A172 (cell line): ENCODE measurements at places on chromosomes 11 and 22.
A peak's percentile ranks its signal among the peaks of the same experiment; 100 is the strongest.

DNA sequence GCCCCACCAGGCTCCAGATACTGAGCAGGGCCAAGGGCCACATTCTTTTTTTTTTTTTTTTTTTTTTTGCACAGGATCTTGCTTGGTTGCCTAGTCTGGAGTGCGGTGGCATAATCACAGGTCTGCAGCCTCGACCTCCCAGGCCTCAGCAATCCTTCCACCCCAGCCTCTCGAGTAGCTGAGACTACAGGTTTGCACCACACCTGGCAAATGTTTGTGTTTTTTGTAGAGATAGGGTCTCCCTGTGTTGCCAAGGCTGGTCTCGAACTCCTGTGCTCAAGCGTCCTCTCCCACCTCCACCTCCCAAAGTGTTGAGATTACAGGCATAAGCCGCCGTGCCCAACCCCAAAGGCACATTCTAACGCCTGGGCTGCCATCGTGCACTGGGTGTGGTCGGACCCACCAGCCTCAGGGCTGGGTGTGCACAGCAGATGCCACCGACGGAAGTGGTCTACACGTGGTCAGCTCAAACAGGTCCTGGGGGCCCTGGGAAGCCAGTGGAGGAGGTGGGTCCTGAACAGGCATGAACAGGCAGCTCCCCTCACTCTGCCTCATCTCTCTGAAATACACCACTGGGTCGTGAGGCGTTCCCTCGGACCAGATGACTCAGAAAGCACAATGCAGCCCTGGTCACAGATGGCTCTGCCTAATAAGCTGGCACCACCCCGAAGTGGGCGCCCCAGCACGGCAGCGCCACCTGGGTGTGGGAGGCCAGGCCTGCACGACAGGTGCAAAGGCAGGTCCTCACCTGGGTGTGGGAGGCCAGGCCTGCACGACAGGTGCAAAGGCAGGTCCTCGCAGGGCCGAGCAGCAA, 5.1 kb upstream of the B4GALNT4 start:
- DNase-seq: peak; percentile 89

GRCh38 chr11:110971140-110971539, 258.9 kb upstream of the ARHGAP20 start:
- peak; percentile 45 for DNase-seq

DNA sequence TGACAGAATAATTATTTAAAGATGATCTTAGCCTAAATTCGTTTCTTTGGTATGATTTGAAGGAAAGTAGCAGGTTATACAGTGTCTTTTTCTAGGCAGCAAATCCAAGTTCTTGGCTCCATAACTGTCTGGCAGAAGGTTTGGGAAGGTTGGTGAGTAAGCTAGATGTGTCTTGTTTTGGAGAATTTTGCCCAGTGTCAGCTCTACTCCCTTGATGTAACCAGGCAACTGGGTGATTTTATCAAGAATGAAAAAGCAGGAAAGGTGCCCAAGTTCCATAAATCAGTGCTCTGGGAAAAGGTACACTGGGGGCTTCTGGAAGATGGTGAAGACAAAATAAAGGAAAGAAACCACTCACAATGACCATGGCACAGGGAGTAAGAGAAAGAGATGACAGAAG, 71.5 kb upstream of the USP47 start:
- DNase-seq: no peak

DNA sequence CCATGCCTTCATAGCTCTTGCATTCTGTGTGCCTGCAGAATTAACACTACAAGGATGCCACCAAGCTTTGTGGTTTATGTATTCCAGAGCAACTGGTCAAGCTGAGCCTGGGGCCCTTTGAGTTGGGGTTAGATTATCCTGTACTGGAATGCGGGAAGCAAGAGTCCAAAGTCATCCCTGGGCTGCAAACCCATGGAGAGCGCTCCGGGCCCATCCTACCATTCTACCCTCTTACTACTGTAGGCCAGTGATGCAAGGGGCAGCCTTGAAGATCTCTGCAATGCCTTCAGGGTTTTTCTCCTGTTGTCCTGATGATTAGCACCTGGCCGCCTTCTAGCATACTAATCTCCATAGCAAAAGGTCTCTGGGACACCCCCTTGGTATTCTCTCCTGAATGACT, 51.3 kb downstream of the TUG1 start:
- no peak for DNase-seq

GRCh38 chr11:83881428-83881827, 595.3 kb upstream of the CCDC90B start:
- no peak for DNase-seq

- no peak for DNase-seq
Observed at GRCh38 chr11:36469881-36470802, 39.9 kb downstream of the TRAF6 start.

GRCh38 chr11:128260398-128260797, 327.0 kb downstream of the ETS1 start:
- no peak for DNase-seq

DNA sequence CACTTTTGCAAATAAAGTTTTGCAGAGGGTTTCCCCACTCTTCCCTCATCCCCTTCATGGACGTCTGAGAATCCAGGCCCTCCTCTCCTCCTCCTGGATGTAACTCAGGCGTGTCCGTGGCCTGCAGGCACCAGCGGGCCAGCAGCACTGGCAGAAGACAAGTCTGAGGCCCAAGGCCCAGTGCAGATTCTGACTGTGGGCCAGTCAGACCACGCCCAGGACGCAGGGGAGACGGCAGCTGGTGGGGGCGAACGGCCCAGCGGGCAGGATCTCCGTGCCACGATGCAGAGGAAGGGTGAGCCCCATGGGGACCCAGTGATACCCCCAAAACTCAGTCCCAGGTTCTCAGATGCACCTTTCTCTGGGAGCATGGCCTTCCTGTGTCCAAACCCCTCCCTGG, 14.4 kb downstream of the TUB start:
- DNase-seq: no peak

- DNase-seq: no peak
Observed at GRCh38 chr11:112223121-112223520, 3.1 kb upstream of the PTS start.

DNA sequence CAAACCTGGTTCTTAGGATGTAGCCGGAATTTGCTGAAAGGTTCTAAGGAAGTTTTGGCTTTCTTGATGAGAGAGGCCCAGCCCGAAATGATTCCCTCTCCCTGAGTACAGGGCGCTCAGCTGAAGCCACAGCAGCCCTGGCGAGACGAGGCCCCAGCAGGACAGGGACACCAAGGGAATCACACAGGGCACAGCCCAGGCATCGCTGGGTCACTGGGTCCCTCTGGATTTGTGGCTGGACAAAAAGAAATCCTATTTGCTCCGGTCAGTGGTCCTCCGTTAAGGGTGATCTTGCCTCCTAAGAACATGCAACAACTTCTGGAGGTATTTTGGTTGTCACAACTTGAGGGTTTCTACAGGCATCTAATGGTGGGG, 6.4 kb downstream of the FGF19 start:
- no peak for DNase-seq

DNA sequence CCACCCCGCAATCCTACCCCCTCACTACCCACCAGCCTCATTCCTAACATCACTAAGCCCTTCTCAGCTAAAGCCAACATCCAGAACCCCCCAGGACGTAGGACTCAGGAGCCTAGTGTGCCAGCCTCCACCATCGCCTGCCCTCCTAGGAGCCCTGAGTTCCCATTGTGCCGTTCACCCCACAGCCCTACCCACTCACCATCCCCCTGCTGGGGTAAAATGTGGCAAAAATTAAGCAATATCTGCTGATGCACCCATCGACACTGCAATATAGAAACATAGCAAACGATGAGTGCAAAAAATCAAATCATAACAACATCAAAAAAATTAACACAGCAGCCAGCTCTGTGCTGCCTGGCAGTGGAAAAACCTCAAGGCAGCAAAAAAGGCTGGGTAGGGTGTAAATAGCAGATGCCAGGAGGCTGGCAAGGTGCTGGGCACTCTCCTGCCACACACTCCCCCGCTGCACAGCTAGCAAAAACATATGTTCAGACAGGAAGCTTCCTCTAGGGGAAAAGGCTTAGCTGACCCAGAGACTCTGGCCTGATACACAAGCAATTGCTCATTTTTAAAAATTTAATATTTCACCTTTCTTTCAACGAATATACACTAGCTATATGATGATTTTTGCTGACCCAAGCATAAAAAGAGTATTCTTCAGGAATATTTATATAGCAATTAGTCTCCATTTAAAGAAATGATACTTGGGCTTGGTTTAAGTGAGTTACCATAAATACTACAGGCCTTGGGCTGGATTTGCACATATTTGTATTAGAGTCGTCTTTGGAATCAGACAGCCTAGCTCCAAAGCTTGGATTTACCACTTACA, 33.8 kb downstream of the PRDM10 start:
- DNase-seq: no peak

GRCh38 chr11:103587901-103588788, 448.3 kb upstream of the DDI1 start:
- no peak for DNase-seq

- peak; percentile 74 for DNase-seq
Observed at GRCh38 chr11:31655483-31655882, 145.9 kb downstream of the ELP4 start.

GRCh38 chr11:123753110-123753509, 1.2 kb downstream of the OR6X1 start:
- DNase-seq: no peak

- no peak for DNase-seq
Observed at GRCh38 chr11:9847636-9848035, 183.8 kb downstream of the SWAP70 start.

DNA sequence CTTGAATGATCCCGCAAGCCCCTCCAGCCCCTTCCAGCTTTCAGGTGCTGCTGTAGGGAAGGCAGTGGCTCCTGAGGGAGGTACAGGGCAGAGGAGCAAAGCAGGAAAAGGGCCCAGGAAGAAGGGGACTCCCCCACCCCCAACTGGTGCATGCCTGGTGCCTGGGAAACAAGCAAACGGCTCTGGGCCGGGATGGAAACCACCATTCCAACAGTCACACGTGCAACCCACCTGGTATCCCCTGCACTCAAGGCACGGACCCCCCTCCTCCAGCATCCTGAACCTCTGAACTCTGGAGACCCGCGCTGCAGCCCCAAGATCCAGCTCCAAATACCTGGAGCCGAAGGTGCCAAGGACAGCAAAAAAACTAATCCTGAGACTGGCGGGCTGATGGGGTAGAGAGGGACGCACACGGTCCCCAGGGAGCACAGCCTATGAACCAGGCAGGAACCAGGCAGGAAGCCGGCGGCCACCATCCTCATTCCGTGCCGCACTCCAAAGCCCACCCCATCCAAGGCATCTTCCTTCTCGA, 537 bp downstream of the SCN4B start:
- DNase-seq: no peak

- no peak for DNase-seq
Observed at GRCh38 chr22:27724157-27724556, 77.4 kb downstream of the MN1 start.

- DNase-seq: no peak
Observed at GRCh38 chr11:28628412-28628811, 520.2 kb downstream of the METTL15 start.
